ENCODE measurements at places on chromosomes 2 and 18.

DNA sequence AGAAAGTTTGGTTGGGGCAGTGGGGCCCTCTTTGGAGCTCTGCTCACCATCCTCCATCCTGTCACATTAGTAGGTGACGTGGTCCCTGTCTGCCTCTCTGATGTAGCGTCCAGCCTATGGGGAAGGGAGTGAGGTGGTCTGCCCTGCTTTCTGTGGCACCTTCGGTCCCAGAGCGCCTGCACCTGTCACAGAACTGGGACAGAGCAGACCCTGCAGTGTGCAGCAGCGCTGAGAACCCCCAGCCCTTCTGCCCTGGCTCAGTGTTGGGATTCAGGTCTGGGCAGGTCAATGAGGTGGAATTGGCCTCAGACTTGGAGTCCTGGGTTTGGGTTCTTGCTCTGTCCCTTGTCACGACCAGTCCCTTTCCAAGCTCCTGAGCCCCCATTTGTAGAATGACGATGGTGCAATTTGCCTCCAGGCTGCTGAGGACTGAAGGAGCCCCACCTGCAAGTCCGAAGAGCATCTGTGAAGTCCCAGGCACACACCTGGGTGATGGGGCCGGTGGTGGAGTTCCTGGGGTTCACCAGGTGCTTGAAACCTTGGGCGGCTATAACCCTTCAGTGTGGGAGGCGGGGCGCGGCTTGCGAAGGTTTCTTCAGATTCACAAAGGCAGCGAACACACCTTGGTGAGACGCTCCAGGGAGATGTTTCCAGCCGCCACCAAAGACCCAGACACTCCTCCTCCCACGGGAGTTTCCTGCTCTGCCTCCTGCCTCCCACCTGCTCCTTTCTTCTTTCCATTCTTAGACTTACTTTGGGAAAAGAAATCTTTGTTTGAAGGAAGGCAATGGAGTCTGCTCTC is 265.4 kb upstream of the HDAC4 start:
- no peak for DNase-seq

GRCh38 chr2:14256890-14257289 is 375.6 kb upstream of the LRATD1 start:
- DNase-seq, result no peak

GRCh38 chr2:129504646-129505045 is 474.8 kb upstream of the RAB6C start:
- no peak for DNase-seq

- DNase-seq, result no peak
Observed at GRCh38 chr2:50347358-50348044, 684.4 kb downstream of the NRXN1 start.

- DNase-seq, result no peak
Observed at GRCh38 chr2:118309946-118310680, 221.8 kb downstream of the INSIG2 start.

DNA sequence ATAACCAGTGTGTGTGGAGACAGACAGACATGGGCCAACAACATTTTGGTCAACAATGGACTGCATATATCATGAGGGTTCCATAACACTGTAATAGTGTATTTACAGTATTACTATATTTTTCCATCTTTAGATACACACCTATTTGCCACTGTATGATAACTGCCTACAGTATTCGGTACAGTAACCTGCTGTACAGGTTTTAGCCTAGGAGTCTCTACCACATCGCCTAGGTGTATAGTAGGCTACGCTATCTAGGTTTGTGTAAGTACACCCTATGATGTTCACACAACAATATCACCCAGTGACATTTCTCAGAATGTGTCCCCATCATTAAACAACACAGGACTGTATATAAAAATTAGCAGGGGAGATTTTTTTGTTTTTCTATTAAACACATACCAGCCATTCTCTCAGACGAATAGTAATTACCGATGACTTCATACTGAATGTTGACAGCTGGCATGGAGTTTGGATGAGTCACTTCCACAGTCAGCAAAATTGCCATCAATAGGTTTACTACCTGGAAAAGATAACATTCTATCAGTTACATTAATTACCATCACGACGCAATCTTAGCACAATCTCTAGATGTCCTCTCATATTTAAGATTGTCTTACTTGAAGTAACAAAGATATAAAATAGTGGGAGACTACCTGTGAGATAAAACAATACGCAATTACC is 10.8 kb downstream of the LAPTM4A start:
- no peak for DNase-seq

GRCh38 chr2:238104691-238105371 is 4.7 kb downstream of the ESPNL start:
- DNase-seq, result no peak

DNA sequence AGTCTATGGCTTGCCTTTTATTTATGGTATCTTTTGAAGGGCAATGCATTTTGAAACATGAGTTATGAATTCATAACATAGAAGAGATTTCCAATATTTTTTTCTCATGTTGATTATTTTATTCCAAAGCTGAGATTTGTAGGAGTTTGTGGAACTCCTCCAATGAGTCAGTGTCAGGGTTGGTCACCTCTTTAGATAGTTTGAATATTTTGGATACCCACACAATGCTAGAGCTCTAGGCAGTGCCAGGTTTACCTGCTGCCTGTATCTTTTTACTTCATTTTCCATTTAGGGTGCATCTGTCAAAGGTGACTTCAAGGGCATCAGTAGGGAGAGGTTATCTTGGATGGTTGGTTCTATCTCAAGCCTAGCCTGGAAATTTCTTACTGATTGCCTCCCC is 152.7 kb downstream of the CERS6 start:
- DNase-seq, result no peak

DNA sequence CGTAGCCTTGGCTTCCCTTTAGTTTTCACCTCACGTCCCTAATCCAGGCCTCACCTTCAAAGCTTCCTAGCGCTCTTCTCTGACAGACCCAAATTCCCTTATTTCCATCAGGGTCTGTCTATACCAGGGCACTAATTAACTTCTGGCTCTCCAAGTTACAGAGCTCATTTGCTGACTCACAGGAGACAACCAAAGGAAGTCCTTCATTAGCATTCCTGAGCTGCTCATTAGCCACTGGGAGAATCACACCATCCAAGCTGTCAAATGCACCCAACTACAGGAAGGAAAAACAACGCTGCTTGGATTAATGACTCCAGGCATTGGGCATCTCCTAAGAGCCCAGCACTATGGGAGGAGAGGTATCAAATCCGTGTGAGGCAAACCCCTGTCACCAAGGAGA is 109.8 kb upstream of the ALK start:
- DNase-seq, result no peak

DNA sequence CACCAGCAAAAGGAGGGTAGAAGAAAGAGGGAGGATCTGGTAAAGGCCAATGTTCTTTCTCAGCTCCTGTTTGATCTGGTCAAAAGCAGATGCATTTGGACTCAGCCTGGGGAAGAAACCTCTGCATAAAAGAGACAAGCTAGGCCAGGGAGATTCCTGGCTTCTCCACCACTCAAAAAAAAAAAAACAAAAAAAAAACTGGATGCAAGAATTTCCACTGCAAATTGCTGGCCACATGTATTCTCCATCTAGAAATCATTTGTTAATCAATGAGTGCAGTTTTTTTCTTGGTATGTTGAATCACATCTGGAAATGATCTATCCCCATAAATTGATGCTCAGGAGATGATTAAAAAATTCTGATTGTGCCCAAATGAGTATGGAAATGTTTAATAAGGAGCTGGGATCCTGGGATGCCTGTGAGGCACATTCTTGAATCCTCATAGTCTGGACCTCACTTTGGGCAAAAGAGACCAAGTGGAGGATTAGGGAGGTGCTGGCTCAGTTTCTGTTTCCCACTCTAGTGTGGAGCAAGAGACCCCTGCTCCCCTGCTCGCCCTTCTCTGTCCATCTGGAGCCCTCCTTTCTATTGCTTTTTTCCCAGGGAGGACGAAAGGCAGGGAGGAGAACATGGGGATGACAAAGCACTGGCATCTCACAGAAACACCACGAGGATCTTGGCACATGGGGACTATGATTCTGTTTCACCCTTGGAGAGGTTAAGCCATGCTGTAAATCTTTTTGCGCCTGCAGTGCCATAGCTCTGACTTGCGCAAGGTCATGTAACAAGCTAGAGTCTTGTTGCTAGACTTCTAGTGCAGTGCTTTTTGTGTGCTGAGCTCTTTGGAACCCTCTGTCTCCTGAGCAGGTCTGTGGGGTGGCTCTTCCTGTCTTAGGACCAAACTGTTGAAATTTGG is 57.6 kb downstream of the APOB start:
- DNase-seq, result no peak

DNA sequence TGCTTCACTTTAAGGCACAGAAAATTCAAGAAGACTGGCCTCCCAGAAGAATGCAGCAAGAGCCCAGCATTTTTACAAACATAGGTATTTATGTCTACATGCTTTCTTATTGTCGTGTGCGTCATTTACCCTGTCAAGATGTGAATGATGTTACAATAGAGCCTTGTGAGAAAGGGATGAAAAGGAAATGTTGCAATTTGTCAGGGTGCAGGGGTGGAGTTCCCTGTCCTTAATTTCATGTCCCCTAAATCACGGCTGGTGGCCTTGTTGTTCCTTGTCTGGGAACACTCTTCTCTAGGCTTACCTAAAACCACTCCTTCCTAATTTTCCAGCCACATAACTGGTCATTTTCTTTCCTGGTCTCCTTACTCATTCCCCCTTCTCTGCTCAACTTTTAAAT is 194.2 kb downstream of the TXNL1 start:
- DNase-seq, result no peak

GRCh38 chr2:118969734-118970395 is 27.9 kb downstream of the MARCO start:
- no peak for DNase-seq

DNA sequence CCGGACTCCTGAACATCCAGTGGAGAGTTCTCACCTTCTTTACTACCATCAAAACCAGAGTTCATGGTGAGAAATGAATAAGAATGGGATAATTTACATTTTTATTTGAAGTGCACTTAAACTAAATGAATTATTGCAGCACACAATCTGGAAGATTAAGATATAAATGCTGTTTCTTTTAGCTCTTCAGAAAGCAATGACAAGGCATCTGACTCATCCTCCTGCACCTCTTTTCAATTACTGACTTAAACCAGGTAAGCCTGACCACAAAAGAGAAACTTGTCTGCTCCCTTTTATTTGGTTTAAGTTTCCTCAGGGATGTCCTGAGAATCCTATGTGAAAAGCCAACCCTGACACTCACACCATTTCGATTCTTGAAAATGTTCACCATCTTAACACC is 720 bp upstream of the DSC2 start:
- DNase-seq, result no peak

GRCh38 chr2:176075481-176075880 is 8.3 kb downstream of the EVX2 start:
- DNase-seq, result no peak

DNA sequence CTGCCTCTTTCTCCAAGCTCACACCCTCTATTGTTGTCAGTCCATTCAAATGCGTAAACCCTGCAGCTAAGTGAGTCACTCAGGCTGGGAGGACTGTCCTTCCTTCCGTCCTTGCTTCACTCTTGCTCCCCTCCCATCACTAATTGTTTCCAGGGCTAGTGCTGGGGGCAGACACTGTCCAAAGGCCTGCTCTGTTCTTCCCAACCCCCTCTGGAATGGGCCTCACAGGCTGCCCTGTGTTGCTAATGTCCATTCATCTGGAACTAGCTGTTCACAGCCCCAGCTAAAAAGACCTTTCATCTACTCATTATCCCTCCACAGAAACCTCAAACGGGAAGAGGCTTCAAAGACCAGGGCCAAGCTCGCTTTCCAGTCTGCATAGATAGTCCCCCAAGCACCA is 31.9 kb upstream of the NRP2 start:
- no peak for DNase-seq

DNA sequence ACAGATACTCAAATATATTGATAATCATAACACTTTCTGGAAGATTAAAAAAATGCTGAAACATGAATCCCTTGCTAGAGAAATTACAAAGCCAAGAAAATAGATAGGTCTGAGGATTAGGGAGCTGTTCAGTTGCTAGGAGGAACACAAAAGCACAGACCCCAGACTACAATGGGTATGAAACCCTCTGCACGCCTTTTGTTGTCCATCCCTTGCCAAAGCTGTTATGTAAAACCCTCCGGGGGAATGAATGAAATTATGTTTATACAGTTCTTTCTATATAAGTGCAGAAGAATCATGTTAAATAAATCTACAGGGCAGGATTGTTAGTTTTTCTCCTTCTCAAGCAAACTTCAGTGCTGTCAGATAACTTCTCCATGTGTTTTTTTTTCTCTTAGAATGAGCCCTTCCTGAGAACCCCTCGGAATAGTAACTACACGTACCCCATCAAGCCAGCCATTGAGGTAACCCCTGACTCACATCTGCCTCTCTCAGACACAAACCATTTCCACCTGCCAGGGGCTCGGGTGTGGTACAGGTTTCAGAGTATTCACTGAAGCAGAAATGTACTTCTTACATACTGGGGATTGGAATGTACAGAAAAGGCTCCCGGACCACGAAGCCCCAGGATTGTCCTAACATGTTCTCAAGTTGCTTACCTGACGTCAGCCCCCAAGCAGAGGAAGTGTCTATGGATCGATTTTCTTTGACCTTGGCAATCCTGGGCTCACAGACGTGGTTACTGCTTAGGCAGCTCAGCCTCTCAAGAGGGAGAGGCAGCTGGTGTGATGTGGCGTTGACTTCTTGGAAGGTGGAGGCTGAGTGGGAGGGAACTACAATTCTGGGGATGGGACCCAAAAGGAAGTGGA is 118.0 kb downstream of the PLB1 start:
- peak; percentile 11 for DNase-seq

DNA sequence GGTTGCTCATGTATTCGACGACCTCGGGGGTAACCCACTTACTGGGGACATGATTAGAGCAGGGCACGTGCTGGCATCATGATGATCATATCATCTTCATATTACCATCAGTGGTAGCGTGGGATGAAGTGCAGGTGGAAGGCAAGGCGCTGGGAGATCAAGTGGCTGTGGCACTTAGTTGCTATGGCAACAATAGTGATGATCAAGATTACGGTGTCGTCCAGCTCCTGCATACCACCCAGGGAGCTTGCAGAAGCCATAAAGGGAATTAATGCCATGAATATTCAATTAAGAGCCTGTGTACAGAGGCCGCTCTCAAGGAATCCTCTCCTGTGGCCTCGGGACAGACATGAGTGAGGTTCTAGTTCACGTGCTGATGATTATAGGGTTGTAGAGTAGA is 237.2 kb upstream of the COPS8 start:
- no peak for DNase-seq

Data from NCI-H2029 treated with DMSO at 0.1 percent for 48 hours (cell line).